ENCODE measurements at places on chromosomes 11 and 22.

DNA sequence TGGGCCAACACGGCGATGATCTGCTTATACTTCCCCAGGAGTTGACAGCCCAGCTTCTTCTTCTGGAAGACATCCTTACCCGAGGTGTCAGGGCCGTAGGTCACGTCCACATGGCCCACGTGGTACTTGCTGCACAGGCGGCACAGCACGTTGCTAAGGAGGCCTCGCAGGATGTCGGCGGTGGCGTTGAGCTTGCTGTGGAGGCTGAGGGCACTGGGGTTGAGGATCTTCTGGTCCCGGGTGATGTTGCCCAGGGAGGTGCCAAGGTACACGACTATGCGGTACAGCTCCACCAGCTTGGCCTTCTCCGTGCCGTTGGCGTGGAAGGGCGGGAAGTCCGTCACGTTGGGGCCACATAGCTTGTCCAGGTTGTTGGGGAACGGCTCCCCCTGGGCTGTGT lies 2.9 kb downstream of the LIF start:
- DNase-seq, result no peak

DNA sequence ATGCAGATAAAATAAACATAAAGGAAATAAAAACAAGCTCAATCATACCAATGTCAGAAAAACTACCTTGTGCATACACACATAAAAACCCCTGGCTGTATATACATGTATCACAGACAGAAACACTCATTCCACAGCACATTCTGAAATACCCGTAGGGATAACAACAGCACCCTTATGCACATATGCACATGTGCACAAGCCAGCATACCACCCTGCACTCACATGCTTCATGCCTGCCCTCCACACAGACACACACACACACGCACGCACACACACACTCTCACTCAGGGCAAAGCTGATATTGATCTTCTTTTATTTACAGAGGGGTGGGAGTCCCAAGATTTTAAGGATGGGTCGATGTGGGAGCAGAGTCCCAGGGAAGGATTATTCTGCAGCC lies 92.1 kb downstream of the CSNK2A3 start:
- no peak for DNase-seq

DNA sequence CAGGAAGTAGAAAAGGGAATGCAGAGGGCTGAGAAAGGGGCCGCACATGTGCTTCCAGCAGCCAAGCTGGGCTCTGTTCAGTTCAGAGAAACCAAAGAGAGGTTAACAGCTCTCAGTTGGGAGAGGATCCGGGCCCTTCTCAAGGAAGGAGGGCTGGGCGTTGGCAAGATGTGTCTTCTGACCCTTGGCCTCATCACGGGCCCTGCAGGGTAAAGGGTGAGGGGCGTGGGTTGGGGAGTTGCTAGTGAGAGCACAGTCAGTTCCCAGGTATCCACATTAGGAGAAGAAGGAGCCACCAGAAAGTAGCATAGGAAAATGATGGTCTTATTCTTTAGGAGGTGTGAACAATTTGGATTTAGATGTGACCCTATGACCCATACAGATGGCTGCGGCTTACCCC lies 73.0 kb downstream of the OSBP2 start:
- DNase-seq, result no peak

DNA sequence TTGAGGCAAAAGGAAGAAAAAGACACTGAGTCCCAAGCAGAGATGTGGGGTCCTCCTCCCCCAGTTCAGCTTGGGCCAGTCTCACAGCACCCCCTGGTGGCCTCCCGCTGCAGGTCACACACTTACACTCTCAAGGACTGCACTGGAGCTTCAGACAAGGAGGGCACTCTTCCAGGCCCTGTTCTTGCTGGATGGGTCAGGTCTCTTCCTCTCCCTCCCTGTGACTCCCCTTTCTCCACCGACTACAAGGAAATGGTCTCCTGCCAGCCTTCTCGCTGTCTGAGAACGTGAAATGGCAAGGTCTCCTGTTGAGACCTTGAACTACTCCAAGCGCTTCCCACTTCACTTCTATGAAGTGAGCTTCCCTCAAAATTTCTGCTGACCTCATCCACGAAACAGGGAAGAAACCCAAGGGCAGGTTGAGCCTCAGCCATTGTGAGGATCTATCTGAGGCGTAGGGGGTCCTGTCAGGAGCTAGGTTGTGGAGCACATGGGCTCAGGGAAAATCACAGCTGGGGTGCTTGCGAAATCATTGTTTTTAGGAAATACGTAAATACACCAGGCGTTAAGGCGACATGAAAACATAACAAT lies 11.2 kb upstream of the IGLL1 start:
- DNase-seq, result peak; percentile 41
